Retinal pigment epithelial cell (primary cell): ENCODE measurements at places on chromosomes 3 and 15.
A peak's percentile ranks its signal among the peaks of the same experiment; 100 is the strongest.

DNA sequence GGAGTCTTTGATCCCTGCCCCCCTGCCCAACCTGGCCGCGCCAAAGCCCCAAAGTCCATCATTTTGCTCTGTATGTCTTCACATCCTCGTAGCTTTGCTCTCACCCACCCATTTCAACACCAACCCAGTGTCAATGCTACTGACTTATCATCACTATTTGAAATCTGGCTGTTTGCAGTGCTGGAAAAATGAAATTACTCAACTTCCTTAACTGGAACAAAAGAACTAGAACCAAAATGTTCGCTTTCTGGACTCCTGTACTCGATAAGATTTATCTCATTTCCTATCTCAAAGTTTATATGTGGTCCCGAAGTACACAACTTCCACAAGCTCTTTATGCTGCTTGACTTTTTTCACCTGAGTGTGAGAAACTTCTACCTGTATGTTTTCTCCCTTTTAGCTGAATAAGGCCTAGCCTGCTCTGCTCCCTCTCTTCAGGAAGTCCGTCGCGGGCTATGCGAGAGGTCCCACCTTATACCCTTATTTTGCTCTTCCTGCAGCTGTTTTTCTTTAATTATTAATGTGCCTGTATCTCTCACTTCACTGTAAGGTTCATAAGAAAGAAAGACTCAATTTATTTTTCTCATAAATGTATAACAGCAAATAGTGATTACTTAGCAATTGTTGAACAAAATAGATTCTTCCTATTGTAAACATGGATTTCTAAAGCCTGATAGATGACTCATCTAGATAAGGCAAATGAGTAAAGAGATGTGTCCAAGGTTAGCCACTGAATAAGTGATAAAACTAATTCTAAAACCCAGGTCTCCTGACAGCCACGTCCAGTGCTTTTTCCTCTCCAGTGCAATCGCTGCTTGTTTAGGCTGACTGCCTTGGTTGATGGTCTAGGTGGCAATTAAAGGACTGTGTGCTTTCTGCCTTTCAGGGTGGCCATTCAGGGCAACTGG lies 464.1 kb upstream of the TPRG1 start:
- DNase-seq, result no peak

DNA sequence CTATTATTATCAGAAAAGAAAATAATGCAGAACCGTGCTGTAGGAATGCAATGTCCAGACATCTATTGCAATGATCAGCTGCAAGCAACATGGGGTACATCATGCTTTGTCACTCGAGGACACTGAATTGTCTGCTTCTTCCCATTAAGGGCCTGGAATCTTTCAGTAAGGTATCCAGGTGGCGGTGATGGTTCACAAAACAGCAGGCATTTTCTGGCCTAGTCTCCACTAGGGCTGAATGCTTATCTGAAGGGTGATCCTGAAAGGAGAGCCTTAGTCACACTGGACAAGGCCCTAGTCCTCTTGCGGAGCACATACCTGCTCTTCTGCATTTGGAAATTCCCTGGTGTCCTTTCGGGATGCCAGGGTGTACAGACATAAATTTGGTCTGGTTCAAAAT lies 21.2 kb downstream of the ITPR1 start:
- no peak for DNase-seq

DNA sequence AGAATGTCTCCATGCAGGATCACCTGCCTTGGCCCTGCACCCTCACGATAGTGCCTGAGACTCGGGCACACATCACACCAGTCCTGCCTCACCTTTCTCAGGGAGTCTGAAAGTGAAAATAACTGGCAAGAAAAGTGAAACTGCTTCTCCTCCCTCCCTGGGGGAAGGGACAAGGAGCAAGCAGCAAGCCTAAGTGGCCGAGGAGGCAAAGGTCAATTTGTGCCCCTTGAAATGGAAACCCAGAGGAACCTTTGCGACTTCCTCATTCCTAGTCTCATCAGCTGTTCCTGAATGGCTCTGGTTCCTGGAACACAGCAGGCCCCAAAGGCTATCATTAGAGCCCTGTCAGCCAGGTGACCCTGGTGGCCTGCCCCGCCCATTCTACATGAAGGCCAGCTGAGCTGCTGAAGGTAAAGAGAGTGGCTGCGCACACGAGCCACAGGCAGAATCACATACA lies 28.0 kb upstream of the SLCO2A1 start:
- DNase-seq, result no peak

DNA sequence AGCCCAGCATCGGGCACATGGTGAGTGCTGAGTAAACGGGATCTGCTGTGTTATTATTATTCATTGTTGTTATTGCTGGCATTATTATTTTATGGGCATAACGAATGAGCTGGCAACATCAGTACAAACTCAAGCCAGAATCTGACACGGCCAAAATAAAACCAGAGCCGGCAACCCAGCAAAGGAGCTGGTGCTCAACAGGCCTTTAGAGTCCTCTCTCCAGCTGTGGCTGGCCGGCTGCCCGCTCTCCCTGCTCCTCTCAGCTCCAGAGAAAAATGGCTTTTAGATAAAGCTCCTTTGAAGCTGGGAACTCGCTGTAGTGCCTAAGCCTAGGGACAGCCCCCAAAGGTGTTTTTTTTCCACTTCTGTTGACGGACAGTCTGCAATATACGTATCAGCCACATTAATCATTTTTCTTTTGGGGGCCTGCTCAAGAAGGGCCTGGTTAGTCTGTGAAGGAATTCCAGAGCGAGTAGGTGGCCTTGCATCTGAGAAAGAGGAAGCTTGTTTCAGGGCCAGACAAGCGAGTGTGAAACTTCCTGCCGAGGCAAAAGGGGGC lies 193.9 kb upstream of the UBE2E1 start:
- DNase-seq, result no peak

- no peak for DNase-seq
These were observed 18.9 kb upstream of the ALCAM start for GRCh38 chr3:105347625-105348302.

GRCh38 chr3:72338942-72339669 lies 509.1 kb downstream of the SHQ1 start:
- peak; percentile 91 for DNase-seq

GRCh38 chr15:59936741-59937140 lies 67.4 kb upstream of the FOXB1 start:
- DNase-seq, result no peak

- DNase-seq, result no peak
These were observed 41.9 kb downstream of the AMOTL2 start for GRCh38 chr3:134332344-134332743.

- DNase-seq, result no peak
These were observed 69.0 kb upstream of the THBS1 start for GRCh38 chr15:39511916-39512260.

GRCh38 chr3:5891711-5892110 lies 704.2 kb downstream of the EDEM1 start:
- peak; percentile 17 for DNase-seq

DNA sequence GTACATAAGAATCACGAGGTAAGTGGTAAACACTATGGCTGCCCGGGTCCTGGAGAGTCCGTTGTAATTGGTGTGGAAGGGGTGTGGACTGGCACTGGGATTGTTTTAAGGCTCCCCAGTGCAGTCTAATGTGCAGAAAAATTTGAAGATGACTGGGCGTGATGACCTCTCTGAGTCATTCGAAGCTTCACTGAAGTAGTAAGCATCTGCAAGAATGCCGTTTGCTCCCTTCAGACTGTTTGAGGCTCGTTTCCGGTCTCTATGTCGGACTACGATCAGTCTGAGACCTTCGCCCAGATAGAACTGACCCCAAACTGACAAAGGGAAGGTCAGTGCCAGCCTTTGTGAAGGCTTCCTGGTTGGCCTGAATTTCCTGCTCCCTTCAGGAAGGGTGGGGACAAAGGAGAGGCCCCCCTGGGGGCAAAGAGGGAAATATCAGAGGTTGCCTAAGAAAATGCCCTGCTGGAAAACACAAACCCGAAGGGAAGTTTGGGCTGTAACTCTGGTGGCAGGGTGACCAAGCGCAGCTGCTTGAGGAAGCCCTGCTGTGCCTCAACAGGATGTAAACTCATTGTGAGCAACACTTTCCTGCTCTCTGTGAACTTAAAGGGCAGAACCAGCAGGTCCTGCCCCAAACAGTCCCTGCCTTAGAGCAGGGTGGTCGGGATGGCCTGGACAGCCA lies 34.6 kb downstream of the BTD start:
- DNase-seq, result peak; percentile 68

- DNase-seq, result no peak
These were observed 4.4 kb downstream of the FAH start for GRCh38 chr15:80157215-80157614.

DNA sequence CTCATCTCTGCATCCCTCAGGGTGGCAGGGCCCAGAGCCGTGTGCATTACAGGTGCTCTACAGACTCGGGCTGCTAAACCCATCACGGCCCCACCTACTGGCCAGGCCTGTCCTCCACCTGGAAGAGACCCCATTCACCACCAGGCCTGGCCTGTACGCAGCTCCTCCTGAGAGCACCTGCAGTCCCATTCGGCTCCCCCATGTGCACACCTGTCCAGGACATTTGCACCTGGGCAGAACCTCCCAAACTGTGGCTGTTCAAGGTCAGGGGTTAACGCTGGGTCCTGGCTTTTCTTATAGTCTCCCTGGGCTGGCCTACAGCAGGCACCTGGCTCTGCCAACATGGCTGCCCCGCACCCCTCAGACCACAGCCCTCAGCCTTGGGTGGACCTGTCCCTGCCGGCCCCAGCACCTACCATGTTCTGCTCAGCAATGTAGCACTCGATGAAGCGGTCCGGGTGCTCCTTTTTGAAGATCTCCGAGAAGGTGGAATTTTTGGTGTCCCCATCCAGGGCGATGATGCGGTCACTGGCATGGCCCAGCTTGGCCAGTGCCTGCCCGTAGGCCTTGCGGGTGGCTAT lies 25.7 kb downstream of the TKT start:
- DNase-seq, result no peak

- no peak for DNase-seq
These were observed 76.2 kb downstream of the POLR2M start for GRCh38 chr15:57782731-57783130.

DNA sequence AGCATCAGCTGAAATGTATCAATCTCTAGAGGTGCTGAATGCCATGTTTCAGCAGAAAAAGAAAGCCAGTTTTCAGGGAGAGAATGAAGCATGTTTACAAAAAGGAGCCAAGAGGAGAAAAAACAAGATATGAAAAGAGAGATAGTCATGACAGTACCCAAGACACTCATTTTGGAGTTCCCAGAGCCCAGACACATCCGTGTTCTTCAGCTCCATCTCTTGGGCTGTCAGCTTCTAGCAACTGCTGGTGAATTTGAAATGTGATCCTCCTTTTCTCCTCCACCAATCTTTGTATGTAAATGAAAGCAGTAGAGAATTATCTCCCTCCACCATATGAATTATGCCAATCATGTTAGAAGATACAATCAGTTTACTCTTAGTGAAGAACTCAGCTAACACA lies 93.0 kb upstream of the SLC25A36 start:
- no peak for DNase-seq

- DNase-seq, result no peak
These were observed 109.0 kb upstream of the UNC13C start for GRCh38 chr15:53869044-53869805.

DNA sequence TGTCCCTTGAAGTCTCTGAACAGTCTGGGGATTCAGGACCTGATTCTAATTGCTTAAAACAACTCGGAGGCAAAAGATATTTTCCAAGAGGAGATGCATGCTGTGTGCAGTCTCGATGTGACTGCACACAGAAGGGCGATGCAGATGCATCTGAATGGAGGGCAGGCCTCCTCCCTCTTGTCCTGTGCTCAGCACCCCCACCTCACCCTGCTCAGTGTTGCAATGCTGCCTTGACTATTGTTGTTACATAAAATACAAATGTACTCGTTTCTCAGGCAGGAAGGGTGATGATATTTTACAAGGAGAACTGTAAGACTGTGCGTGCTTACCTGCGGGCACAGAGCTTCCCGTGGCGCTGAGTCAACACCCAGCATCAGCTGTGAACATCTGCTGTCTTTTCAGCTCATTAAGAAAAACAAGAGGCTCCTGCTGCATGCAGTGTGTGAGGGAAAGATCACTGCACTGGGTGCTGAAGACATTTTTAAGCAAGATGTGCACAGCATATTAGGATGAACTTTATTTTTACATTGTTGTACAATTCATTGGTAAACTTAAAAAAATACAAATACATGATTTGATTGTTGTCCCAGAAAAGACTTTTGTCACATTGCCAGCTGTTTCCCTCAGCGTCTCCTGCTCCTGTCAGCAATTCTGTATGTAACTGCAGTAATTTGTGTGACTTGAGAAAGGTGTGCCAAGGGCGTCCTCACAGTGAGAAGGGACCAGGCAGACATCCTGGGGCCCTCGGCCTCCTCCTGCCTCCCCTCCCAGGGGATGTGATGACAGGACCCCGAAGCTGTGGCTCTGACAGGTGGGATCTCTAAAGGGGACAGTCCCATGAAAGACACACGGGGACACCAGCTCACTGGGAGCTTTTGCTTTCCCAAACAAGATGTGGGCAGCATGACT lies 56.3 kb upstream of the RPL32 start:
- DNase-seq, result no peak

DNA sequence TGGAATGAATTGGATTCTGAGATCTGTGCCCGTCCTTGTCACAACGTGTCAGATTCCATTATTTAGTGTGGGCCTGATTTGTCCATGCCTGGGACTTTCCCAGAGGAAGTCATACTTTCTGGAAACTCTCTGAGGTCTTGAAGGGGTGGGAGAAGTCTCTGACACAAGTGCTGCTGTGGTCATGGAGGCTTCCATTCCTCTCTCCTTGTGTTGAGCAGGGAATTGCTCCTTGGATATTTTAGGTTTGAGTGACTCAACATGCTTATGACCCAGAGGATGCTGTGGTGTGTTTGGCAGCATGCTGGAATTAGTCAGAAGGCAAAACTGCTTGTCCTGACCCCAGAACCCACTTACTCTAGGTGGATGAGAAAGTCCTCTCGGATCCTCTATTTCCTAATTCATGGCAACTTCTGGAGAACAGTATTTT lies 132.1 kb downstream of the LPP start:
- DNase-seq, result peak; percentile 83

- DNase-seq, result no peak
These were observed 25.2 kb downstream of the ITGB5 start for GRCh38 chr3:124862006-124862405.

- DNase-seq, result no peak
These were observed 6.1 kb downstream of the CYP1A2 start for GRCh38 chr15:74754593-74755215.

DNA sequence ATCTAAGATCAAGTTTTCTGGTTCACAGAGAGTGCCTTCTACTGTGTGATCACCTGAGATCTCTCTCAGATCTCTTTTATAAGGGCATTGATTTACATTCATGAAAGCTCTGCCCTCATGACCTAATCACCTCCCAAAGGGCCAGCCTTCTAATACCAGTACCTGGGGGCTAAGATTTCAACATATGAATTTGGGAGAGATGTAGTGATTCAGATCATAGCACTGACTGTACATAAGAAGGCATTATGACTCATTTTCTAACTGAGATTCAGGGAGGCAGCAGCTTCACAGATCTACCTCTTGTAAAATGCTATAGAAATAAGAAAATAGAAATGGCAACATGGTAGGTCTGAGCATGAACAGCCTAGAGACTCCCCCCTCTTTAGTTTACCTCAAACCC lies 39.6 kb downstream of the VGLL3 start:
- no peak for DNase-seq
